Tongue (tissue), 3 donors: ENCODE measurements at places on chromosomes 11 and 22. TPM values are rescaled to one million over a fixed set of nuclear protein-coding genes. Genes with fewer than 3 reads are reported as not detected.

The GGT5 gene
- 4.9 TPM for total RNA-seq

The P2RX3 gene
- not detected for total RNA-seq

The GNG3 gene
- total RNA-seq = not detected

The FAM227A gene
- total RNA-seq = 1.9 TPM

The FOLR1 gene
- 1.6 TPM for total RNA-seq

The SMIM35 gene
- total RNA-seq = not detected

The C1QTNF6 gene
- total RNA-seq = 8.9 TPM

The MS4A15 gene
- total RNA-seq = not detected

The IFITM10 gene
- 0.31 TPM for total RNA-seq

The NCF4 gene
- 5.7 TPM for total RNA-seq

The OR51B5 gene
- total RNA-seq = not detected

The PARVG gene
- 3.2 TPM for total RNA-seq

The MS4A4A gene
- 2.9 TPM for total RNA-seq

The YPEL1 gene
- 9.1 TPM for total RNA-seq

The FAT3 gene
- total RNA-seq = 22.8 TPM

The HMBS gene
- 21.0 TPM for total RNA-seq

The UBQLNL gene
- total RNA-seq = 0.10 TPM

The MAPK1 gene
- total RNA-seq = 88.3 TPM

The HMOX1 gene
- 11.1 TPM for total RNA-seq

The MISFA gene
- not detected for total RNA-seq

The KRTAP5-10 gene
- total RNA-seq = not detected

The MRGPRE gene
- 0.41 TPM for total RNA-seq

The NELL1 gene
- total RNA-seq = 78.7 TPM

The RAG1 gene
- total RNA-seq = 2.2 TPM

The PKDREJ gene
- 0.10 TPM for total RNA-seq

The JRKL gene
- 14.6 TPM for total RNA-seq

The PDHX gene
- 35.5 TPM for total RNA-seq

The CCDC83 gene
- total RNA-seq = not detected
